ENCODE measurements at places on chromosomes 5 and 9. TPM values are rescaled to one million over a fixed set of nuclear protein-coding genes. Genes with fewer than 3 reads are reported as not detected.

The AQP7 gene
- total RNA-seq, result 147 TPM

The PROB1 gene
- 49.3 TPM for total RNA-seq

The SH3RF2 gene
- 267 TPM for total RNA-seq

The FCN2 gene
- total RNA-seq, result not detected

The SH3TC2 gene
- total RNA-seq, result 14.6 TPM
